ENCODE measurements at places on chromosomes 2 and 18.

- no peak for DNase-seq
Observed at GRCh38 chr2:7492719-7493118, 575.5 kb downstream of the RNF144A start.

DNA sequence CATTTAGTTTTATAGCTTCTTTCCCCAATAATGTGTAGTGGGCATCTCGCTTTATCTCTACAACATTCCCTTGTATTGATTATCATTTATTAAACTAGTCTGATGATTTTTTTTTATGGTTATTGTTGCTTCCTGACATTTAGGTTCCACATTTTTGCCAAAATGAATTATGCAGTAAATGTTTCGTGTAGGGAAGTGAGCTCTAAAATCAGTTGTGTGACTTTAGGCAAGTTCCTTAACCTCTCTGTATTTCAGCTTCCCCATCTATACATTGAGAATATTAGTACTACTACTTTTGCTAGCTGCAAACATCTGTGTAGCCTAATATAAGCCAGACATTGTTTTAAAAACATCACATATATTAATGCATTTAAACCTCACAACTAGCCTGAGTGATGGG lies 22.9 kb downstream of the SOCS6 start:
- DNase-seq: no peak

DNA sequence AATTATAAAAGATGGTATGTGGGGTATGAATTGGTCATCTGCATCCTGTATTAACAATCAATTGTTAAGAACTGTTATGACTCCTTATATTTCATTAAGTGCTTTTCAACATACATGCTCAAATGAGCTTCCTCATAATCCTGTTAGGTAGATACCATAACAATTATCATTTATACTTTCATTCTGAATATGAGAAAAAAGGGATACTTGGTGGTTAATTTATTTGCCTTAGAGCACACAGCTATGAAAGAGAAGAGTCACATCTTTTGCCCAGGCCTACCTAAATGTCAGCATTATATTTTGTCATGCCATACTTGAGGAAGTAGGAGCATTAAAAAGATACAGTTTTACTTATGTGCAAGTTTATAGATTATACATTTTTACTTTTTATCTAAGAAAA lies 169.6 kb downstream of the TCF4 start:
- DNase-seq: no peak

- no peak for DNase-seq
Observed at GRCh38 chr2:20649576-20649975, 1.3 kb downstream of the HS1BP3 start.

DNA sequence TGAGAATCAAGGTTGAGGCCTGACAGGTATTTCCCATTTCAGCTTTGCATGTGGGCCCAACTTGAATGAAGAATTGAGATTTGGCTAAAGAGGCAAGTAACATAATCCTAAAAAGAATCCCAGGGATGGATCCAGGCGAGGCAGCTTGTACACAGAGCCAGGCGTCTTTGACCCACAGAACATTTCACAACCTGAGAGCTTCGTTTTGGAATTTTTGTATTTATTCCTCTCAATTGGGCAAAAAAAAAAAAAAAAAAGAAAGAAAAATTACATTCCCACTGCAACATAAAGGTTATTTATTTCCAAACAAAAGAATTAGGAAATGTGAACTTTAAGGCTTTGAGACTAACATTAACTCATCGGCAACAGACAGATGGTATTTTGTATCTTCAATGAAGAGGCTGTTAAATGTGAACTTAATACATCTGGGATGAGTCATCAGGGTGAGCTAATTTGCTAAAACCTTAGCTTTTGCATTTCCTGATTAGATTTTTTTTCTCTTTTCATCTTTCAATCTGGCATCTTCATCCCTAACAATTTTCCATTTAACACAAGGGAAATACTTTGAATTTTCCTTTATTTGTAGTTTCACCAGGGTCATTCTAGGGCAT lies 478.5 kb upstream of the TNP1 start:
- DNase-seq: no peak

DNA sequence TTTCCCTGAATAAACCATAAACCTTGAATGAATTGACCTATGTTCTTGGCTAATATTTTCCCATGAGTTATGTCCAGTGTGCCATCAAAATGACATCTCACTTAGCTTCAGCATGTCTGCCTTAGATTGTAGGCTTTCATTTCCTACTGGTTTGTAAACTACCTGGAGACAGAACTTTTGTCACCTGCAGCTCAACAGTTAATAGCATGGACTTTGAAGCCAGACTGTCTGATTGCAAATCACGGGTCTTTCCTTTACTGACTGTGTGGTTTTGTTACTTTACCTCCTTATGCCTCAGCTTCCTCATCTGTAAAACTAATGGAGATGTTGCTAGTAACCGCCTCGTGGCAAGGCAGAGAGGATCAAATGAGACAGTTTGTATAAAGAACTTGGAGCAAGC lies 187.1 kb downstream of the SUCLG1 start:
- no peak for DNase-seq

DNA sequence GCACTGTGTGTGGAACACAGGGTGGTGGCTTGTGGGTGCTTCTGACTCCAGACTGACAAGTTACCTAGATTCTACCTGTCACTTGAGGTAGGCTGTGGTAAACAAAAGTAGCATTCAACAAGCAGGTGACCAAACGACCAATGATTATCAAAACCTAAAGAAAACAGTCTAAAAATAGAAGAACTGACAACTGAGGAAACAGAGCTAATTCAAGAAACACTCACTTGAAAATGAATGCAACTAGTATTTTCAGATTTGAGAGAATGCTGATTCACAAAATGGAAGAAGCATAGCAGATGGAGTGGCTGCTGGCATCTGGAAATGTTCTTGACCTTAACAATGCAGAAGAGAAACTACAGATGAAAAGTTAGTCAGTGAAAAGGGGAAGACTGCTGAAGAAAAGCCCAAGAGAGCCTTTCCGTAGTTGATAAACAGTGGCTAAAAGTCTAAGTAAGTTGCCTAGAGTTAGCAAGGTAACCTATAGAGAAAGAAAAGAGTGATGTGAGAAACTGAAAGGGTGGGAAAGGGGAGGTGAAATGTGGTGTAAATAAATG lies 170.4 kb downstream of the NCK2 start:
- DNase-seq: no peak

DNA sequence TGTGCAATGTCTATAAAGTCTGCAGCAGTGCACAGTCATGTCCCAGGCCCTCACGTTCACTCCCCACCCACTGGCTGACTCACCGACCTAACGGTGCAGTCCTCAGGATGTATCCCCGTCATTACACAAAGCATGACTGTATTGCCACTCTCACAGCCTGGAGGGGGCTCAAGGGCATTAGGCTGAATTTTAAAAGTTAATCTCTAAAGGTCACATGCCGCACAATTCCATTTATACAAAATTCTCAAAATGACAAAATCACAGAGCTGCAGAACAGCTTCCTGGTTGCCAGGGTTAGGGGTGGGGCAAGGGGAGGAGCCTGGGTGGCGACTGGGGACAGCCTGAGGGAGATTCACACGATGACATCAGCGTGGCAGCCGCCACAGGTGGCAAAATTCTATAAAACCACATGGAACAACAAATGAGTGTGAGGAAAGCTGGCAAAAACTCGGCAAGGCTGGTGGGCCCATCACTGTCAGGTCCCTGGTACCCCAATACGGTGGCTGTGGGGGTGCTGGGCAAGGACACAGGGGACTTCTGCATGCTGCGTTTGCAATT lies 97.6 kb downstream of the NDUFA10 start:
- no peak for DNase-seq

DNA sequence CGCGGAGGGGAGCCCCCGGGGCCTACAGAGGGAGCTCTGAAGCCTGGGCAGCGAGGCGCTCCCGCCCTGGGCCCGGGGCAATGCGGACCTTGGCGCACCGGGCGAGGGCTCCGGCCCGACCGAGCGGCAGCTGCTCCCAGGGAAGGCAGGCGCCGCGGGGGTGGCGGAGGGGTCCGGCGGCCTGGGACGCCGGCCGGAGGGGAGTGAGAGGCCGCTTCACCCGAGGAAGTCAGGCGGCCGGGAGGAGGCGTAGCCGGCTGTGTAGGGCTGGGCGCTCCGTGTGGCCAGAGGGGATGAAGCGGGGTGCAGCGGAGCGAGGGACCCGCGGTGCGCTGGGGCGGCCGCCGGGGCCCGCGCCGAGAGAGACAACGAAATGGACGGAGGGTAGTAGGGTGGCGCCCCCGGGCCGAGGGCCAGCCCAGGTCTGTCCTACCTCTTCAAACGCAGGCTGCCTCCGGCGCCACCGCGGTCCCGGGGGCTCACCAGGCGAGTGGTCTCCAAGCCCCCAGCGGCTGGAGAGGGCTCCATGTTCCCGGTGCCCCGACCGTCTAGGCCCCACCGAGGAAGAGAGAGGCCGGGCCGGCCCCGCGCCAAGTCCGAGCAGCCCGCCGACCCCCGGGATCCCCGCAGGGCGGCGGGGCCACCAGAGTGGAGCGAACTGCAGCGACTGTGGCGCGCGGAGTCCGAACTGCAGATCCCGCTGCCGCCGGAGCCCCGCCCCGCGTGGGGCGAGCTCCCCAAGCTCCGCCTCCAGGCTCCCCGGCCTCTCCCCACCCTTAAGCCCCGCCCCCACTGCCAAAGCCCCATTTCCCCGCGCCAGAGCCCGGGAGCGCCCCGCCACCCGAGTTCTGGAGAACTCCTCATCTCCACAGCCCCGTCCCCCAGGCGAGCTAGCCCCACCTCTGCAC lies at the start of gene SLC30A3:
SLC30A3 (minus strand) TSS at position 669 of the 908 bp plus-strand sequence; CDS start at position 528, 141 bp downstream.
- DNase-seq: no peak

- DNase-seq: no peak
Observed at GRCh38 chr2:99858951-99859596, 283.3 kb downstream of the AFF3 start.

DNA sequence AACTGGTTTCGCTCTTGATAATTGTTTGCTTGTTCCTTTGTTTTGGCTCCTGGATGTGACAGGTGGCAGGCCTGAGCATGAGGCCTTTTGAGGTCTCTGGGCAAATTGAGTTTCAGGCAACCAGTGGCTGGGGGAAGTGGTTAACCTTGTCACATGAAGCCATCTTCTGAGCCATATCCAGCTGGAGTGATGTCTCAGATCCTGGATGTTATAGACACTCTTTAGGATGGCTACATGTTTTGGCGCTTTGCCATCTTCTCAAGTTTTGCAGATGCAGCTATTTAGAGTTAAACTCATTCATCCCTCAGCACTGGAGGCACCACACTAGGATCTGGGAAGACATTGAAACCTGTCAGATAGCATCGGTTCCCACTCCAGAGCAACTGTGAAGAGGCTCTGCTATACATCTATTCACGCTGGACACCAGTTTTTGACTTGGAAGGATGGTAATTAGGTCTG lies 25.3 kb upstream of the TACR1 start:
- DNase-seq: no peak

- no peak for DNase-seq
Observed at GRCh38 chr18:24660956-24661355, 200.5 kb downstream of the HRH4 start.

GRCh38 chr2:19020144-19021099 lies 338.0 kb downstream of the OSR1 start:
- no peak for DNase-seq

GRCh38 chr2:204315236-204315662 lies 230.0 kb upstream of the PARD3B start:
- no peak for DNase-seq

DNA sequence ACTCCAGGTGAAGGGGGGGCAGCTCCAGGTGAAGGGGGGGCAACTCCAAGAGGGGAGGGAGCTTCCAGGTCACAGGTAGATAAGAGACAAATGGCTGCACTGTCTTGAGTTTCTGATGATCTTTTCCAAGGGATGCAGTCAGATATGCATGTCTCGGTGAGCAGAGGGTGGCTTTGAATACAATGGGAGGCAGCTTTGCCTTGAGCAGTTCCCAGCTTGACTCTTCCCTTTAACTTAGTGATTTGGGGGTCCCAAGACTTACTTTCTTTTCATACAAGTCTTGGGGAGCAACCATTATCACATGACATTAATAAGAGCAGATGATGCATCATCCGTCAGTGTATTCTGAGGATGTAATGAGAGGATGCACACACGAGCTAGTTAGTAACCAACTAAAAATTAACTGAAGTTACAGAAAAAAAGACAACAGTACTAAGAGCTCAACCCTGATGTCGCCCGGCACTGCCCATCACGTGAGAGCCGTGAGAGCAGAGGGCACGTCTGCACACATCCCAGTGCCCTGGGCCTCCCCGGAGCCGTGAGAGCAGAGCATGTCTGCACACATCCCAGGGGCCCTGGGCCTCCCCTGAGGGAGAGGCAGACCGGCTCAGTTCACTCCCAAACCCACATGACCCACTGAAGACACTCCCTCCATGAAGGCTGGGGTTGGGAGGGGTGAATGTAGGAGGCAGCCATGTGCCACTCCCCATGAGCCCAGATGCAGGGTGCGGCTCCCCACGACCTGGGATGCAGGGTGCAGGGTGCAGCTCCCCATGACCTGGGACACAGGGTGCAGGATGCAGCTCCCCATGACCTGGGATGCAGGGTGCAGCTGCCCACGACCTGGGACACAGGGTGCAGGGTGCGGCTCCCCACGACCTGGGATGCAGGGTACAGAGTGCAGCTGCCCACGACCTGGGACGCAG lies 39.4 kb downstream of the PXDN start:
- no peak for DNase-seq

GRCh38 chr2:190792956-190793888 lies 87.4 kb upstream of the GLS start:
- DNase-seq: no peak

- DNase-seq: no peak
Observed at GRCh38 chr18:76972846-76973519, 150.6 kb downstream of the ZNF236 start.

GRCh38 chr18:6878556-6879297 lies 149.2 kb downstream of the ARHGAP28 start:
- DNase-seq: no peak

Data from NCI-H2029 treated with DMSO at 0.1 percent for 48 hours (cell line).